ENCODE measurements at places on chromosomes 16 and 17. TPM values are rescaled to one million over a fixed set of nuclear protein-coding genes. Genes with fewer than 3 reads are reported as not detected.

DNA sequence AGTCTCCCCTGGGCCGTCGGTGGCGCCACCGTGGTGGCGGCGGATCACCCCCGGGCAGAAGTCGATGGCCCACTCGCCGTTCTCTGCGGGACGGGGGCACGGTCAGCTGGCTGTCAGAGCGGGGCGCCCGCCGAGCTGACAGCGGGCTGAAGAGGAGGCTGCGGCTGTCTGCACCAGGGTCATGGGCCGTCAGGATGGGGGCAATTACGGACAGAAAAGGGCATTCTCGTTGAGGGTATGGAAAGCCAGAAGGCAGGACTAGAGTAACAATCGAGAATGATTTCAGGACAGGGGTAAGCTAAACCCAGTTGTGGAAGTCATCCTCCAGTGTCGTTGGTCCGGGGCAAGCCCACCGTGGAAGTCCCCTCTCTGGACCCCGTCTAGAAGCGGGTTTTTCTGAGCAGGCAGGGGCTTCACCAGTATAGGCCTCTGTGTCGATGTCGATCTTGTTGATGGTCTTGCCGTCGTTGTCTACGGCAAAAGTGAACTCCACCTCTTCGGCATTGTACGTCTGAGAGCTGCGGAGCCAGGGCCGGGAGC lies 1.7 kb downstream of the CHRNE start:
- no peak for DNase-seq

- no peak for DNase-seq
Observed at GRCh38 chr17:50660042-50660886, 25.6 kb downstream of the ABCC3 start.

Gene RHBDL3
- total RNA-seq = 0.55 TPM

GRCh38 chr16:80323187-80323807 lies 217.5 kb upstream of the DYNLRB2 start:
- DNase-seq = no peak

DNA sequence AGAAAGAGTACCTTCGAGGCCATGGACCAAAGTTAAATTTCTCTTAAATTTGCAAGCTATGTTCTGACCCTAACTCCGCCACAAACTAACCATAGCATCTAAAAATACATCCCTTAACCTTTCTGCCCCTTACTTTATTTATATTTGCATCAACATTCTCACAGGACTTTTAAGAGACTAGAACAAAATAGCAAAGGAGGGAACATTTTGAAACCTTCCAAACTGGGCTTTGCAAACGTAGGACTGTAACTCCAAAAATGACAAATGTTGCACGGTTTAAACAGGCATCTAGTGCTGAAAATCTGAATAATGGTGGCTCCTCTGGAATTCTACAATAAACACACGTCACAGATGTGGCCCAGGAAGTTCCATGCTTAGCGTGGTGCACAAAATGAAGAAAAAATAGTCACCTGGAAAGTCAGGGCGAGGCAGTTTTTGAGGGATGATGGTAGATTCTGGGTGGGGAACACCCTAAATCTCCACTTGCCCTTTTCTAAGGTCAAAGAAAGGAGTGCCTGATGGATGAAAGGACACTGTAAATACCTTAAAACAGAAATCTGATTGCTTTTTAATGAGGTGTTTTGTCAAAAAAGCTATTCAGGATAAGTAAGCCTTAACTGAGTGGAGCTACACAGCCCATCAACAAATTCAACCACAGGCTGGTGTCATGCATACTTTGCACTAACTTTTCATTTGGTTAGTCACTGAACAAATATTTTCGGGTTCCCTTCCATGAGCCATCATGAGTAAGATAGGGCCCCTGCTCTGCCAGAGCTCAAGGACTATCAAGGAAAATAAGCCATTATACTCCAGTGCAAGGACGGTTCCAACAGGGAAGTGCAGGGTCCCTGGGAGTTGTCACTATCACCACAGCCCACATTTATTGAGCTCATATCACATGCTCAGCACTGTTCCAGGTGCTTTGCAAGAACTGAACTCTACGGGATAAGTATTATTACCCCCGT lies 21.2 kb downstream of the ARHGAP17 start:
- no peak for DNase-seq

- no peak for DNase-seq
Observed at GRCh38 chr17:43732958-43733357, 25.6 kb downstream of the SOST start.

Gene TANC2
- 24.4 TPM for total RNA-seq

Gene SEPTIN1
- not detected for total RNA-seq
